ENCODE measurements at places on chromosomes 1 and 21.

DNA sequence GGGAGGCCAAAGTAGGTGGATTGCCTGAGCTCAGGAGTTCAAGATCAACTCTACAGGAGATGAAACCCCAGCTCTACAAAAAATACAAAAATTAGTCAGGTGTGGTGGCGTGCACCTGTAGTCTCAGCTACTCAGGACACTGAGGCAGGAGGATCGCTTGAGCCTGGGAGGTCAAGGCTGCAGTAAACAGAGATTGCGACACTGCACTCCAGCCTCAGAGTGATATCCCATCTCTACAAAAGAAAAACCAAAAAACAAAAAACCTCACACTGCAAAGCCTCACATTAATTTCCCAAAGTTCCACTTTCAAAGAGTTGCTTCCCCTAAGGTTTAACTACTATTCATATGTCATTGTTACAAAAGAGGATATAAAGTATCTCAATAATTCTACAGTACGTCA is 29.0 kb upstream of the FBXO28 start:
- DNase-seq, result no peak

DNA sequence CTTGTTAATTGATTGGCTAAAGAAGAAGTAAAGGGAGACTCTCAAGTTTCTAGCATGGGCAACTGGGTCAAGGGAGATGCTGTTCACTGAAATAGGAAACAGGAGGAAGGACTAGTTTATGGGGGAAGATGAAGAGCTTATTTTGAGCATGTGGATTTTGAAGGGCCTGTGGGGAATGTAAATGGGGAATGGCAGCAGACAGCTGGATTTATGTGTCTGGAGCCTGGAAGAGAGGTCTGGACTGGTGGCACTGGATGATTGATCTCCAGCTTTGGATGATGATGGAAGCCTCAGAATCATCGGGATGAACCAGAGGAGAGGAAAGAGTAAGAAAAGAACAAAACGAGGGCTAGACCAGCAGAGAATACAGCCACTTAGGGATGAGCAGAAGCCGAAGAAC is 54.9 kb upstream of the ENAH start:
- DNase-seq, result no peak

DNA sequence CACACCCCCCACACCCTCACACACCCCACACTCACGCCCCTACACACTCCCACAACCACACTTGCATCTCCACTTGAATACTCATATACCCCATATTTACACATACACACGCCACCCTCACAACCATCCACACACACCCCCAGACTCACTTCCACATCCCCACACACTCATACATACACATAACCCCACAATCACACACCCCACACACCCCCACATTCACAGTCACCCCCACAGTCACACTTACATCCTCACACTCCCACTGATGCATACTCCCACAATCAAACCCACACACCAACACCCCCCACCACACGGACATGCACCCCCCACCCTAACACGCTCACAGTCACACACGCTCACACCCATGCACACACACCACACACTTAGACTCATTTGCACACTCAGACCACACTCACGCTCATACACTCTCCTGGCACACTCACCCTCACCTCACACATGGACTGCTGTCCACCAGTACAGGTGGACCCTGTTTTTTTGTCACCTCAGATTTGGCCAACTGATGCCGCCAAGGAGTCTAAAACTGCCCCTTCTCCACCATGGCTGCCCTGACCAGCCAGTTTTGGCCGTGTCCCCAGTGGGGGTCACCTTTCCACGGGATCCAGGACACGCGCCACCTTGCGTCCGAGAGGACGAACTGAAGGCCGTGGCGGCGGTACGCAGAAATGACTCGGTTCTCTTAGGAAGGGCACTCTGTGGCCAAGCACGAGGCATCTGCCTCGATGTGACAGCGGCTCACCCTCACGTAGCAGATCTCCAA is 45.3 kb upstream of the EDN2 start:
- no peak for DNase-seq

GRCh38 chr1:209370241-209370995 is 213.1 kb upstream of the CAMK1G start:
- no peak for DNase-seq

Data from stimulated activated CD8-positive, alpha-beta memory T cell treated with anti-CD3 and anti-CD28 coated beads, Interleukin-4, amount 100 ng/mL, for 1 hour (primary cell).